ENCODE measurements at places on chromosomes 4 and X.

GRCh38 chrX:101682723-101683122 lies 23.1 kb upstream of the ARMCX2 start:
- no peak for DNase-seq

DNA sequence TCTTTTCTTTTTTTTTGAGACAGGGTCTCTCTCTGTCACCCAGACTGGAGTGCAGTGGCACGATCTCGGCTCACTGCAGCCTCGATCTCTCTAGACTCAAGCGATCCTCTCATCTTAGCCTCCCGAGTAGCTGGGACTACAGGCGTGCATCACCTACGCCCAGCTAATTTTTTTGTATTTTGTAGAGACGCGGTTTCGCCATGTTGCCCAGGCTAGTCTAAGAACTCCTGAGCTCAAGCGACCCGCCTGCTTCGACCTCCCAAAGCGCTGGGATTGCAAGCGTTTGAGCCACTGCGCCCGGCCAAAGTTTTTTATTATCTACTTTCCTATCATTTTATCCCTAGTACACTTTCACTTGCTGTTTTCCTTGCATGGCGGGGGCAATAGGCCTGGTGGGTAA lies 1.4 kb downstream of the UBA6 start:
- no peak for DNase-seq

DNA sequence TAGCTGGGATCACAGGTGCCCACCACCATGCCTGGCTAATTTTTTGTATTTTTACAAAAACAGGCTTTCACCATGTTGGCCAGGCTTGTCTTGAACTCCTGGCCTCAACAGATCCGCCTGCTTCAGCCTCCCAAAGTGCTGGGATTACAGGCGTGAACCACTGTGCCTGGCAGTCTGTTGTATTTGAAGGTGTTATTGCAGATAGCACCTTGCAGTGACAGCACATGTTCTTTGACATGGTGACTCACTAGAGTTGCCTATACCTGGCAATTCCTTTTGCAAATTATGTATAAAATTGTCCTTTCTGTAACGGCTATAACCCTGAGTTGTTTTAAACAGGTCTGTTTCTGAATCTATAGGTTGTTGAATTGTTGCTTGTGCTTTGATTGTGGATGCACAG lies 7.9 kb downstream of the OGT start:
- peak; percentile 58 for DNase-seq

- no peak for DNase-seq
Observed at GRCh38 chr4:17876943-17877342, 66.2 kb downstream of the NCAPG start.

- no peak for DNase-seq
Observed at GRCh38 chrX:41421071-41421729, 25.9 kb upstream of the NYX start.

DNA sequence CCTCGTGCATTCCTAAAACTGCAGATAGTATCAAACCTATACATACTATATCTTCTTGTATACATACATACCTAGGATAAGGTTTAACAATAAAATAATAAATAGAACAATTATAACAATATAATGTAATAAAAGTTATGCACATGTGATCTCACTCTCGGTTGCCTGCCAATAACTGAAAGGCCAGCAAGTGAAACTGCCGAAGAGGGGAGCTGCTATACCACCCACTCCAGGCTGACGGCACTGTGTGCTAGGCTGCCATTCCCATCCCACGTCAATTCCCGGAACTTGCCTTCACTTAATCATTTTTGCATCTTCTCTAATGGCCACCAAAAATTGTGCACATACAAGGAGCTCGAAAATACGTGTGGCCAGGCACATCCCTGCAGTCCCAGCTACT lies 451.1 kb upstream of the FAT1 start:
- no peak for DNase-seq

DNA sequence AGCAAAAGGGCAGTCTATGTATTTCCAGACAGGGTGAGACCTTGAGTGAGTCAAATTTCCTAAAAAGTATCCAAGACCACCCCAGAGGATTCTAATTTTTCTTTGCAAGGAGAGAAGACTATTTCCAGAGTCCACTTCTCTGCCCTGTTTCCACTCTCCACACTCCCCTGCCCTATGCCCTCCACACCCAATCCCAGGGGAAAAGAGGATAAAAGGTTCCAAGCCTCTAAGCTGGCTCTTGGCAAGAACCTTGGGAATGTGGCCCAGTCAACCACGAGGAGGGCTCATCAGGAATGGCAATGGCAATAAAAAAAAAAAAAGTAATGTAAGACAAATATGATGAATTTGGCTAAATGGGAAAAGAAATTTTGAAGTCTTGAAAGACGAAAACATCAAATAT lies 65.9 kb downstream of the SRPX start:
- DNase-seq = no peak

- no peak for DNase-seq
Observed at GRCh38 chr4:151284534-151285245, 7.7 kb downstream of the PRSS48 start.

GRCh38 chr4:139838811-139839210 lies 173.2 kb downstream of the MGST2 start:
- no peak for DNase-seq

DNA sequence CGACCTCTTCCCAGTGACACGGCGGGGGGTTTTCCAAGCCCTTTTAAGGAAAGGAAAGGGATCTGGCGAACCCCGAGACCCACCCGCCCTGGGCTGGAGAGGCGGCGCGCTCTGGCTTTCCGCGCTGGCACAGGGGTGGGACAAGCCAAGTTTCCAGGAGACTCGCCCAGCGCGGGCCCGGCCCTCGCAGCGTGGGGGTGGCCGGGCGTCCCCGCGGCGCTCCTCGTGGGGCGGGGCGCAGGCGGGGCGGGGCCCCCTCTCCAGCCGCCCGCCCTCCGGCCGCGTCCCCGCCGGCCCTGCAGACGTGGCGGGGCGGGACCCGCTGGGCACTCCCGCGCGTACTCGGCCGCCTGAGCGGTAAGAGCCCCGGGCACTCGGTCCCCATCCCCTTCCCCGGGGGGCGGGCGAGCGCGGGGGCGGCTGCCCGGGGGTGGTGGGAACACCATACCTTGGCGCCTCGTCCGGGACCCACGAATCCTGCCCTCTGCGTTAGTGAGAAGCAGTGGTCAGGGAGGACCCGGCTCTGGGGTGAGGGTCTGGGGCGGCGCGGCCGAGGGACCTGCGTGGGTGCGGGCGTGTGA lies at the start of gene FAM114A1:
Gene FAM114A1 (plus strand): TSS at position 329 of the 581 bp plus-strand sequence. CDS start 10,273 bp downstream, outside the sequence.
- DNase-seq = peak; percentile 86

- DNase-seq = no peak
Observed at GRCh38 chr4:138772366-138772765, 243.2 kb upstream of the NOCT start.

GRCh38 chr4:72323227-72323626 lies 245.8 kb downstream of the ADAMTS3 start:
- no peak for DNase-seq

GRCh38 chrX:21176921-21177571 lies 197.2 kb upstream of the CNKSR2 start:
- DNase-seq = no peak

DNA sequence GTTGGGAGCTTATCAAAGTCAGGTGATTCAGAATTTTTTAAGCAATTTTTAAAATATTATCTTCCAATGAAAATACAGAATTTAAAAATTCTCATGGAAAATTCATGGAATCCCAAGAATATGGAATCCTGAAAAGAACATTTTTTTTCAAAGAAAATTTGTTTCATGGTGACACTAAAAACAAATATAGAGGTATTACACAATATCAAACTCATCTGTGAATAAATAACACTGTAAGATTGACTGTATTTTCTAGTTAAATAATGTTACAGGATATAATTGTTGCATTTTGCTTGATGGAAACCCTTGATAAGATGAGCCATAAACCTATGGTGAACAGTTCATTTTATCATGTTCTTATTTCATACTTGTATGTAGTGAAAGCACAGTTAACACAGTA lies 11.4 kb downstream of the PRIMPOL start:
- DNase-seq = no peak

- no peak for DNase-seq
Observed at GRCh38 chr4:142142366-142143054, 506.1 kb downstream of the IL15 start.

GRCh38 chrX:37879692-37880091 lies 32.3 kb upstream of the DYNLT3 start:
- no peak for DNase-seq

DNA sequence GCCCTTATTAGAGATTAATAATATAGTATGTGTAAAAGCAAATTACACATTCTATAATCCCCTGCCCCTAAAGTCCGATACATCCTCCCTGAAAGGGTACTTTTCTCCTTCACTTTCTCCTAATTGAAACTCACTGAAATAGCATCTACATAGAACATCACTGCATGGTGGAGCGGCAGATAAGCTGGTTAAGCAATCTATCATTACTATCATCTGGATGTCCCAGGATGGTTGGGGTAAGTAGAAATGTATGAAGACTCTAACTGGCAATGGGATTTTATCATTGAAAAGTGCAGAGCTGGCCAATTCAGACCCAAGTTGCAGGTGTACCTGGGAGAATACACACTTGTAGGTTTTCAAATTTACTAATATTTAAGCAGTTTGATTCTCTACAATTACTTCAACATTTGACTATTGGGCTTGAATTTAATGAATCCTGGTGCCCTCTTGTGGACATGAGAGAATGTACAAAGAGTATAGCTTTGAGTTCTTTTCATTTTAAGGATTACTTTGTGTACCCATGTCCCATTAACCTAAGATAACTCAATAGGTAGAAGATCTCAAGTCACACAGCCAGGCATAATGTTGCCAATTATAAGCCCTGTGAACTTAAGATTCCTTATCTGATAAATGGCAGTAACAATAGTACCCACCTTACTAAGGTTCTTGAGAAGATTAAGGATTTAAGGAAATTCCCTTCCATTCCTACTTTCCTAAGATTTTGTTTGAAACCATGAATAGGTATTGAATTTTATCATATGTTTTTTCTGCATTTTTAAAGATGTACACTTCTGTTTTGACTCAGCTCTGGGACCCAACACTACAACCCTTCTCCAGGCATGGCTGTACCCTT lies 69.8 kb downstream of the SHROOM3 start:
- DNase-seq = peak; percentile 24

DNA sequence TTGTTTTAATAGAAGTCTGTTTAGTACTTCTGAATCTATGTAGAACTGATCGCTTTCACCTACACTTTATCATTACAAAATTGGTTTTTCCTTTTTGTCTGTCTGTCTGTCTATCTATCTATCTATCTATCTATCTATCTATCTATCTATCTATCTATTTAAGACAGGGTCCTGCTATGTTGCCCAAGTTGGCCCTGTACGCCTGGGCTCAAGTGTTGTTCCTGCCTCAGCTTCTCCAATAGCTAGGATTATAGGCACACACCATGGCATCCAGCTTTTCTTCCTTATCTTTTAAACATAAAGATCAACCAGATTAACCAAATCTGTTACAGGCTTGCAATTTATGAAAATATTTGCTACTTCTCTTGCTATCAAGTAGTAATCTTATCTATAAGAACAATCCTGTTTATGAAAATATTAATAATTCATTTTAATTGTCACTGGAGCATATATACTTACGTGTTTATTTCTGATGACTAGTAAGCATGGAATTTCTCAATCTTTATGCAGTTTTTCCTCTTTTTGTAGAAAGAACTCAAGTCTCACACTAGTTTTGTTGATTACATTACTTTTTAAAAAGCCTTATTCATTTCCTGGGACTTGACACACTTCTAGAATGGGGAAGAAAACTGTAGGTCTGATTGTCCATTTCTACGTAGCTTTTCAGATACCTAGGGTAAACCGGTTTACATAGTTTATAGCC lies 24.5 kb downstream of the KIAA0232 start:
- no peak for DNase-seq

DNA sequence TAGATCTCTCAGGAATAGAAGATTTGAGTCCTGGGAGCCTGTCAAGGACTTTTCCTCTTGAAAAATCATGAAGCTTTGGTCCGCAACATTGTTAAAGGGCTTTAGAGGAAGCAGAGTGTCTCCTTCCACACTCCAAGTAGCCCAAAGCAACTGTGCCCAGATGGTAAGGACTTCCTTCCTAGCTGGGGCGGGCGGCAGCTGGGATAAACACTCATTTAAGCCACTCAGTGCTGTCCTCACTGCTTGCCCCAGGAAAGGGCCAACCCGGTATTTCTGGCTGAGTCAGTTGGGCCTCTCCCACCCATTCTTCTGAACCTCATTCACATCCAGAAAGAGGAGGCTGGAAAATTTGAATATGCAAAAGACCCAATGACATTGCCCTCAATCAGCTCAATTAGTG lies 144.3 kb downstream of the CHIC2 start:
- DNase-seq = no peak

- DNase-seq = no peak
Observed at GRCh38 chr4:55547466-55547770, 709 bp upstream of the CLOCK start.

DNA sequence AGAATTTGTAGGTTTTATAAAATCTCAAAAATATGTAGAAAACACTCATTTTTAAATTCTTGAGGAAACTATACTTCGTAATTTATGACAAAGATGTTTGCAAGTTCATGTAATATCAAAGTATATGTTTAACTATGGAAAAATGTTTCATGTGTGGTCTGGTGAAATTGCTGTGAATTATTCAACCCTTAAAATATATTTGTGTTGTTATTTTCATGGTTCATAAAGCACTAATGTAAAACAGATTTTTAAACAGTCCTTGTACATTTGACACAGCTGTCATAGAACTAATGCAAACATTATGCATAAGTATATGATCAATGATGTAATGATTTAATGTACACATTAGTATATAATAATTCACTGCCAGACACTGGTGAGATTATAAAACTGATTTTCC lies 83.1 kb upstream of the ARSJ start:
- no peak for DNase-seq

DNA sequence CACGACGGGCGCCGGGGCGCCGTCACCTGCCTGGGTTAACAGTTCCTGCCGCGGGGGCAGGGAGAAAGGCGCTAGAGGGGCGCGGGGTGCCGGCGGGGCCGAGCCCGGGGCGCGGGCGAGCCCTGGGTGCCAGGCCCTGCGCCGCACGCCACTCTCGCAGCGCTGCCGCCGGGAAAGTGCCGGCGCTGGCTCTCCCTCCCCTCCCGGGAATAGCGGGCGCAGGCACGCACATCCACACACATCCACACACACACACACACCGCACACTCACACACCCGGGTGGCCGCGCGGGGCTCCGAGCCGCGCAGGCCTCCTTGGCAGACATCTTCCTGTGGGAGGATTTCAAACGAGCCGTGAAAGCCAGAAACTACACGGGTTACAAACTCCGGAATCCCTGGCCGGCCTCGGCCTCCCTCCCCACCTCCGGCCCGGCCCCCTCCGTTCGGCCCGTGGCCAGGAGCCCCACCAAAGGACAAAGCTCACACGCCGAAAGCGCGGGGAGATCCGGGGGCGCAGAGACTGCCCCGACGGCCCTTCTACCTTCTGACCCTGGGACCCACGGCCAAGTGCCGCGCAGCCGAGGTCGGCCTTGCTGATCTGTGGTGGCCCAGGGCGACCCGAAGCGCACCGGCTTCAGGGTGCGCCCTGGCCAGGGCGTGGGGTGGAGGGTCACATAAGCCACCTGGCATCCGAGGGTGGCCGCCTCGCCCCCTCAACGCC lies 92.3 kb downstream of the BCOR start:
- no peak for DNase-seq

Data from erythroblast (primary cell).